ENCODE measurements at places on chromosomes 4 and X.

- DNase-seq = no peak
Observed at GRCh38 chrX:104854790-104855340, 288.9 kb downstream of the IL1RAPL2 start.

DNA sequence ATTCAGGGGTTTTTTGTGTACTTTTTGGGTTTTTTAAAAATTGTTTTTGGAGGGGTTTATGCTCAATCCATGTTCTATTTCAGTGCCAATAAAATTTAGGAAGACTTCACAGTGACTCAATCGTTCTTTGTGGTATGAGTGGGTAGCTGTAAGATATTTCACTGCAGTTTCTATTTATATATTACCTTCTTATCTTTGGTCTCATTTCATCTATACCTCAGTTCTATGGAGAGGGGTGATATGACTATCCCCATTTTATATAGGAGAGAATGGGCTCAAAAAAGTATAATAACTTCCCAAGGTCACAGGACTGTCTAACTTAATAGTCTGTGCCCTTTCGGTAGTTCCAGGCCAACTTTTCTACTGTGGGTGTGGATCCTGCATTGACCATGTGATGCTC, 74.4 kb downstream of the MSN start:
- DNase-seq = no peak

DNA sequence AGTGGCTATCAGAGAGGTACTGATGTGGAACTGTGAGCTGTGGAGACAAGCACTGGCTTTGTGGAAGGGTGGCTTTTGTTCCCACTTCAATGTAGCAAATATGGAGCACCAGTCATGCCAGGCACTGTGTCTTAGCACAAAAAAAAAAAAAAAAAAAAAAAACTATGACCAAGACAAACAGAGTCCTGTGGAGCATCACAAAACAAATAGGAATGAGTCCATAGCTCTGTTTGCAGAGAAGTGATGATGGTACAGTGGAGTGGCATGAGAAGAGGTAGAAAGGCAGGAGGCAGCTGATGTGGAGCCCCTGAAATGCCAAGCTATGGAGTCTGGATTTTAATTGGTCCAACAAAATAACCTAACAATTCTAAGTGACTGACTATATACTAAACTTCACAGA, 116.9 kb downstream of the RAB28 start:
- no peak for DNase-seq

- DNase-seq = no peak
Observed at GRCh38 chr4:3413217-3413671, 28.5 kb upstream of the HGFAC start.

DNA sequence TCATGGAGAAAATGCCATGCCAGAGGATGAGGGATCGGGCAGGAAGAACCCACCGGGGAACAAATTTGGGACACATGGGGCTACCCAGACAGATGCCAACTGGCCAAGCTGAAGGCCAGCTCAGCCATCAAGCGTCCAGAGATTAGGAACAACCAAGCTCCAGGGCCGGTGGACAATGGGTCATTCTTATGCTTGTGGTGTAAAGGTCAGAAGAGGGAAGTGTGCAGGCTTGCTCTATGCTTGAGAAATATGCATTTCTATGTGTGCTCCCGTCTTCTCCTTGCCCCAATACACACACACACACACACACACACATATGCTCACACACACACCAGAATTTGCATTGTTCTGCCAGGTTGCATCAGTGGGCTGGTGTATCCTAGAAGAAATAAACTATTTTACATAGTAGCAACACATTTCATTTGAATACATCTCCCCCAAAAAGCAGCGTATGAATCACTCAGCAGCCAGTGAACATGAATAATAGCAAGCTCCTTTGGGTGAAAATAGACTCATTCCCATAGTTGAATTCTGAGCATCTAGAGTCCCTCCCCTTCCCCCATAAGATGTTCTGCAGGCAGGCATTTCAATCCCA, 201.9 kb upstream of the PPARGC1A start:
- DNase-seq = peak; percentile 12

DNA sequence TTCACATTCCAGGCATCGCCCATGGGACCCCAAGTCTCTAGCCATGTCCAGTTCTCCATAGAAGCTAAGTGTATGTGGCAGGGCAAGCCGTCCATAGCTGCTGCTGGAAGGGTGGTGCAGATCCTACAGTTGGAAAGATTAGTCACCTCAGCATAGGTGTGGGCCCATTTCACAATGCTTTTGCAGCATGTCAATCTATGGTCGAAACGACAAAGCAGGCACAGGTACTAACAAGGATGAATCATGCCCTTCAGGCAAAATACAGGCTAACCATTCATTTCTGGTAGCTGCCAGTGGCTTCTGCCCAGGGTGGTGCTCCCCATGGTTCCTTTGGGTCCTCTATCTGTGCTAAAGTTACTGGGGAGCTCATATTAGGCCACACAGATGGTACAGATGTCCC, 225.2 kb downstream of the ADGRL3 start:
- no peak for DNase-seq

- no peak for DNase-seq
Observed at GRCh38 chr4:117328333-117328732, 243.0 kb upstream of the TRAM1L1 start.

GRCh38 chrX:39820938-39821708, 276.6 kb downstream of the BCOR start:
- no peak for DNase-seq

- DNase-seq = no peak
Observed at GRCh38 chrX:145817331-145818185, at the start of gene SLITRK2. Gene SLITRK2, plus strand, starts transcription at chrX:145817829. Its CDS starts 4,597 bp downstream, at chrX:145822426.

GRCh38 chr4:172648471-172648870, 520.1 kb upstream of the GALNT7 start:
- DNase-seq = peak; percentile 14

DNA sequence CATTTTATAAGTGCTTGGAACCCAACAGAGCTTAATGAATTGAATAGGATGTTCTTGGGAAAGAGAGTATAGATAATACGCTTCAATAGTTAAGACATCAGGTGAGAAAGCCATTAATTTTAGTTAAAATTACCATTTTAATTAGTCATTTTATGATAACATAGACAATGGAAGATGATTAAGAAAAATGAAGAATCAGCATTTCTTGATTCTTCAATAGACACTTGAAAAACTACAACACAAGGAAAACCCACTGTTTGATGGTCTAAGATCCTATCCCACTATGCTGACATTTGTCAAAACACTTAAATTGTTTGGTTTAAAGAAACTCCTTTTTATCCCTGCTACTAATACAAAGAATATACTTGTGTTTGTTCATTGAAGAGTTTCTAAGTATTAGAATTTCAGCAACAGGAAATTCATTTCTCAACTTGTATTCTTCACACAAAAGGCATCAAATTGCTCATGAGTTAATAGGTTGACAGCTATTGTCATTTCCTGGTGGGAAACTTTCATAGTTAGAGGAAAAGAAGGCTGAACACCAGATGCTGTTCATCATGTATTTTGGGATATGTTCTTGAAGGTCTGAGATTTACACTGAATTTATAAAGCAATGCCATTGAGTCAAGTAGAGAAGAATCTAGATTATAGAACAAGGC, 9.6 kb upstream of the CXCL2 start:
- DNase-seq = no peak

DNA sequence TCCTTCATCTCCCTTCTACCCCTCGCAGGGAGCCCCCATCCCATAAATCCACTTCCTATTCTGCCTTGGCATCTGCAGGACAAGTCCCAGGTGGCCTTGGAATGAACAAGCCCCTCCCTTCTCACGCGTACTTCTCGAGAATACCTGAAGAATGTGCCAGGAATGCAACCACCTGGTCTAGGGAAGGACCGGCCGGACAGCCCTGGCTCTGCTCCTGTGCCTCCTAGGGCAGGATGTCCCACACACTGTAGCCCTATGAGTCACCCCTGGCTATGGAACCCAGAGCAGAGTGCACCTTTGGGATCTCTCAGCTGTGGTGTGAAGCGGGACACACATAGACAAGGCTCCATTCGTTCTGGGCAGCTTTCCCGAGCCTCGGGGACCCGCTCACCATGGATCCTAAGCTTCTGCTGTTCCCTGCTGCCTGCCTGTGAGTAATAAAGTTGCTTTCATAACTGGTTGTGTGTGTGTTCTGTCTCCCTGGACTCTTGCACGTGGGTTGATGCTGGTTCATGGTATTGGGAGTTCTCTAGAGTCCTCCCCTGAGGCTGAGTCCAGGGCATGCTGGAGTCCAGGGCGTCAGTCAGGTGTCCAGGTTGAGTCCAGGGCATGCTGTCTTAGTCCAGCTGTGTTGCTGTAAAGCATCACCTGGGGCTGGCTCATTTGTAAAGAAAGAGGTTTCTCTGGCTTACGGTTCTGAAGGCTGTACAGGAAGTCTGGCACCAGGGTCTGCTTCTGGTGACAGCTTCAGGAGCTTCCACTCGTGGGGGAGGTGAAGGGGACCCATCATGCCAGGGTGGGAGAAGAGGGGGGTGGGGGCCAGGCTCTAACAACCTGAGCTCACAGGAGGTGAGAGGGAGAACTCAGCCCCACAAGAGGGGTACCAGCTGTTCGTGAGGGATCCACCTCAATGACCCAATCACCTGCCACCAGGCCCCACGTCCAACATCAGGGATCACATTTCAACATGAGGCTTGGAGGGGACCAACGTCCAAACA, 7.4 kb upstream of the PDE6B start:
- no peak for DNase-seq

GRCh38 chr4:40848940-40849339, 99.2 kb downstream of the NSUN7 start:
- peak; percentile 64 for DNase-seq

DNA sequence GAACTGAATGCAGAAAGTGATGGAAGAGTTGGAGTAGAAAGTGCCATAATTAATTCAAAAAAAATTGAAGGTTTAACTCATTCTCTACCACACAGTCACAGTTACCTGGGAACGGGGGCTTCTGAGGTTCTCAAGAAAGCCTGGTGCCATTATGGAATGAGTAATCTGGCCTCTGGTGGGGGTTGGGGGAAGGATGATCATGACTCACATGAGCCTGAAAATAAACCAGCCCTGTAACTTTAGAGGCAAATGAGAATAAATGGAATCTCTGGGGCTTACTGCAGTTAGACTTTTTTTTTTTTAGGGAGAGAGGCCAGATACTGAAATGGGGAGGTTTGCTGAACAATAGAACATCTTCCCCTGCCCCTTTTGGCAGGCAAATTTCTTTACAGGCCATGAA, 55.3 kb downstream of the SOD3 start:
- DNase-seq = peak; percentile 85

DNA sequence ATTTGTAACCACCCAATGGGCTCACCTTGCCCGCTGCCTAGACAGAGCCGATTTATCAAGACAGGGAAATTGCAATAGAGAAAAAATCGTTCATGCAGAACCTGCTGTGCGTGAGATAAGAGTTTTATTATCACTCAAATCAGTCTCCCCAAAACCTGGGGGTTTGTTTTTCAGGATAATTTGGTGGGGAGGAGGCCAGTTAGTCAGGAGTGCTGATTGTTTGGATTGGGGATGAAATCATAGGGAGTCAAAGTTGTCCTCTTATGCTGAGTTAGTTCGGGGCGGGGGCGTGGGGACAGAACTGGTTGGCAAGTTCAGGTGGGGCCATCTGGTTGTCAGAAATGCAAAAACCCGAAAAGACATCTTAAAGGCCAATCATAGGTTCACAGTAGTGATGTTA, 203.0 kb downstream of the MAB21L2 start:
- no peak for DNase-seq

GRCh38 chrX:123399709-123400108, 215.6 kb downstream of the GRIA3 start:
- no peak for DNase-seq

DNA sequence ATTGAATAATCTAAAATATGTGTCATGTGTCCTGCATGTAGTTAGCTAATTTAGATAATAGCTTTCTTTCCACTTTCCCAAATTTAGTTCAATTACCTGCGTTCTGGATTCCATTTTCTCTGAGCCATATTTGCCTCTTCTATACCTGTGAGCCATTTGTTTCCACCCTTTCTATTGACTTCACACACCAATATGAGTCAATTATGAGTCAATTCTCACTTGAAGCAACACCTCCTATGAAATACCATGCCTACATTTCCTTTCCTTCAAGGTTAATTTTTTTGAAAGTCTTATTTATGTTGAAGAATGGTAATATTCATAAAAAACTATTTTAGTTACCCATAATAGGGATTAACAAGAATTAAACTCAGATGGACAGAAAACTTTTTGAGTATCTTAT, 25.8 kb downstream of the NPY2R start:
- DNase-seq = no peak

- DNase-seq = peak; percentile 39
Observed at GRCh38 chrX:103607364-103608305, at the start of gene TCEAL3. Gene TCEAL3, plus strand, starts transcription at chrX:103607963. Its CDS starts 1,102 bp downstream, at chrX:103609065.

DNA sequence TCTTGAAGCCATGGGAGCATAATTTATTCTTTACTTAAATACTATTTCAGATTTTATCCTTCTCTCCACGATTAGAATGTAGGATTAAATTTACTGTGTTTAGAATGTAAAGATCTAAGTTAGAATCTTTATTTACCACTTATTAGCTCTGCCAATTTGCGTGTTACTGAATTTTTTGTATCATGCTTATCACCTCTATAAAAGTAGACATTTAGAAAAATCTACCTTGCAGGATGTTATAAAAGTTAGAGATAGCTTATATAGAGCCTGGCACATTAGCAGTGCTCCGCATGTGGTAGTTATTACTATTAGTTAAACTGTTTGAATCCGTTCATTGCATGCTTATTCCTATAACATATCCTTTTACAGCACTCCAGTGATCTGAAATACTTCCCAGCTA, 97.9 kb downstream of the BANK1 start:
- DNase-seq = no peak

GRCh38 chr4:1285151-1285789, 4.4 kb upstream of the MAEA start:
- no peak for DNase-seq

GRCh38 chr4:151717314-151717713, 43.5 kb downstream of the GATB start:
- no peak for DNase-seq

DNA sequence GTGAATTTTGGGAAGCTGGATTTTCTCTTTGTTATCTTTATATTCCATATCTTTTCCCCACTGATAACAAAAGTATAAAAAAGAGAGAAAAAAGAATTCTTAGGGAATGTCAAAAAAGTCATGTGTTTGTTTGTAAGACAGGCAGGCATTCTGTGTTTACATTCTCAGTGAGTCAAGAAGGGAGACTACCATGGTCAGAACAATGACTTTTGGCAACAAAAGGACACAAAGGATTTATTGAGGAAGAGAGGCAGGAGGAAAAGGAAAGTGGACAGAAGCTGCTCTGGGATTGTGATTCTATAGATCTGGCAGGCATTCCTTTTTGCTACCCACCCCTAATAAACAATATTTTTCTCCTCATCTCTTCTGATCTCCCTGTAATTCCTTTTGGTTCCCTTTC, 5.9 kb upstream of the ANK2 start:
- no peak for DNase-seq

DNA sequence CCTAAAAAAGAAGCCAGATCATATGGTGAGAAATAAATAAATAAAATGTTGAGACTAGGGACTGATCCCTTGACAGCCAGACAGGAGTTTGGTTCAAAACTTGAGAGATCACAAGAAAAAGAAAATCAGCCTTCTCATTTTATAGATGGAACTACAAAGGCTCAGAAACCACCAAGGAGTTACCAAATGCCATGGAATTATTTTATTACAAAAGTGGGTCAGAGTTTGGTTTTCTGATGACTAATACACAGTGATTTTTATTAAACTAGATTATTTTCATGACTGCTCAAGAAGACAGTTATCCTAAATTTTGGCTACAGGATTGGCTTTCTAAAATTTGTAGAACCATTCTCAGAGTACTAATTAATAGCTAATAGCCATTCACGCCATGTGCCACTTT, 6.2 kb downstream of the CXCL1 start:
- DNase-seq = no peak

Data from choroid plexus epithelial cell (primary cell).